ENCODE measurements at places on chromosomes 13 and 19.

GRCh38 chr13:110187641-110188161 is 119.3 kb downstream of the COL4A1 start:
- DNase-seq, result no peak

GRCh38 chr13:46348961-46349360 is 38.1 kb downstream of the RUBCNL start:
- no peak for DNase-seq

- no peak for DNase-seq
Observed at GRCh38 chr13:31276421-31276820, 76.6 kb downstream of the B3GLCT start.

DNA sequence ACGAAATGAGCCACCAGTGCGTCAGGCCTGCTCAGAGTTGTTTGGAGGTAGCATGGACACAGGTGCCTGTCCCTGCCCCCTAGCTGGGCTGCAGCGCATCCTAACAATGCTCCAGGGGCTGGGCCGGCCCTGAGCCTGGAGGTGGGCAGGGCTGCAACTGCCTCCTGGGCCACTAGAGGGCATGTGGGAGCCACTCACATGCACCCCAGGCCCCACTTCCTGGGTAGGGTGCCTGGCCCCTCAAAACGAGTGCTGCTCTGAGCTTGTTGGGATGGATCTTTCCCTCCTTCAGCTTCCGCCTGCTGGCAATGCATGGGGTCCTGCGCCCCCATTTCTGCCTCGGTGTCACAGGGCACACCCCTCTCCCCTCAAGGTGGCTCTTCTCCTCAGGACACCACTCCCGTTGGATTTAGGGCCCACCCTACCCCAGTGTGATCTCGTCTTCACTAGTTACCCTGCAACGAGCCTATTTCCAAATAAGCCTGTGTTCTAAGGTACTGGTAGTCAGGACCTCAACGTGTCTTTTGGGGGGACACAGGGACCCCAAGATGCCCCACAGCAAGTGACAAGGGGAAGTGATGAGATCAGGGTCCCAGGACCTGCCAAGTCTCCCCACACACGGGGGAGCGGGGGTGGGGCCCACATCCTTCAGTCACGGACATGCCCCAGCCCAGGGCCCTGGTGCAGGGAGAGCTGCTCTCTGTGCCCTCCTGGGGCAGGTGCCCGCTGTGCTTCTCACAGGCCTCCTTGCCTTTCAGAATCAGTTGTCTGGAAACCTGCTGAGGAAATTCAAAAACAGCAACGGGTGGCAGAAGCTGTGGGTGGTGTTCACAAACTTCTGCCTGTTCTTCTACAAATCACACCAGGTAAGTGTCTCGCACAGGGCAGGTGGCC is 131.3 kb downstream of the STK24 start:
- peak; percentile 41 for DNase-seq

DNA sequence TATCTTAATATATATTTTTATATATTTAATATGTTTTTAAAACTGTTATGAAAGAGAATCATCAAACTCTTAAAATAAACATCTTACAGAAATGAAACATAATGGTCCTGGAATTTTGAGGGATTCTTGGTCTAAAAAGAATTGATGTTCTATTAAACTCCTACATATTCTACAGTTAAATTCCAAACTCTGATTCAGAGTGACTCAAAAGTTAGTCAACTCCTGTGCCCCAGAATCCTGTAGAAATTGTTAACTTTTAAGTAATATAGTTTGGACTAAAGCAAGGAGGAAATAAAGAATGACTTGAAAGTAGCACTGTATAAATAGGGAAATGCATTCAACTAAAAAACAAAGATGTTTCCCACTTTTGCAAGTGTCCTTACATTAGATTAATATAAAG is 47.7 kb downstream of the FNDC3A start:
- DNase-seq, result no peak

DNA sequence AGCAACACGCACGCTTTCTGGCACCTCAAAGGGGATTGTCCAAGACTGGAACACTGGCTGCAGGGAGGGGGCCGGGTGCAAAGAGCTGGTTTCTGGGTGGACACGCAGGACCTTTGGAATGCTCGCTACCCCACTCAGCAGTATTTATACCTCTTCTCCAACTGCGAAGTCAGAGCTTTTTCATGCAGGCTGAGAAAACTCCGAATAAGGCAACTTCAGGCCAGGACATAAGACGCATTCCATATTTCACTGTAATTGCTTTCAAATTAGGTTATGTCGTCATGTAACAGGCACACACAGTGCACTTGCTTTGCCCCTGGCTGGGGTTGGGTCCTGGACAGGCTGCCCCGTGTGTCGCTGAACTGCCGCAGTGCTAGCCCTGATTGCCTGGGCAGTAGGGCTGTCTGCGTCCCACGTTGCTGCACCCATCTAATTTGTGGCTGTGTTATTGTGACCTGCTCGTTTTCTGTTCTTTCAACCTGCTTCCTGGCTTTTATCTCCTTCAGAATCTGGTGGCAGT is 44.5 kb downstream of the ACTN4 start:
- DNase-seq, result no peak

DNA sequence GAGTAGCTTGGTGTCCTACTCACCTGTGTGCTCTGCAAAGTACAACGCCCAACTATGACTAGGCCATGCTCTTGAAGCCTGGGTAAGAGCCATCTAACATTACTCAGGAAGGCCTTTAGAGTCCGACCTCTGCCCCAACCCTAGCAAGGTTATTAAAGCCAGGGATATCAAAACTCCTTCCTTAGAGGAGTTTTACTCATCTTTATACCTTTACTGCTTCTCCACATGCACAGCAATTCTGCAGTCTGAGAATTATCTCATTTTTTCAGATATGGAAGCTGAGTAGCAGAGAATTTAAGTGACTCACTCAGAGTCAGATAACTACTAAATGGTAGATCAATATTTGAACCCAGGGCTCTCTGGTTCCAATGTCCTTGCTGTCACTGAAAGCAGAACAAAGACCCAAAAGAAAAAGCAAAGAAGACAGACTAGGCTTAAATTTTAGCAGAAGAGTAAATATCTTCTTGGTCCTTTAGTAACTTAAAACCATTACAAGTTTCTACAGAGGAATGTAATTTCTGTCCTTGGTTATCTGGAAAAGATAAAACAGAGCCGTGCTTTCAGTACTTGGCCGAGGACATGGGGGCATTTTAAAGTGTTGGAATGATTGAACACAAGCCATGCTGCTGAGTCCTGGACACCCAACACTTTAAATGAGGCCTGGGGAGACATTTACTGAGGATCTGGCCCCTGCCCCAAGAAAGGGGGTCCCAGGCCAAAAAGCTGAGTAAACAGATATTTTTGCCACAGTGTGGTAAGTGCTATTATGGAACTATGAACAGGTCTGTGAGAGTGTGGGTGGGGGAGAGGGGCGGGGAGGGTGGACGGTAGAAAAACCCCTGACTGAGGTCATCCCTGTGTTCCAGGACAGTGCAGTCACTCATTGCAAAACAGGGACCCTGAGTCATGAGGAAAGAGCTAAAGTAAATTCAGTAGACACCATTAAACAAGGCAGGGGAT is 18.4 kb upstream of the KPNA3 start:
- DNase-seq, result no peak

- peak; percentile 15 for DNase-seq
Observed at GRCh38 chr19:16076154-16076957, at the start of gene TPM4. TPM4 (plus strand) TSS chr19:16076495; CDS start chr19:16076566, 71 bp downstream.

- no peak for DNase-seq
Observed at GRCh38 chr13:74570046-74570445, 435.8 kb upstream of the KLF12 start.

GRCh38 chr13:25678398-25678797 is 306.6 kb downstream of the ATP8A2 start:
- peak; percentile 6 for DNase-seq

Data from NCI-H1694 treated with DMSO at 0.1 percent for 48 hours (cell line).